Activated naive CD4-positive, alpha-beta T cell (primary cell): ENCODE measurements at places on chromosomes 3 and 15.

- DNase-seq, result no peak
Measured at GRCh38 chr3:166993015-166993630, 387.0 kb downstream of the ZBBX start.

DNA sequence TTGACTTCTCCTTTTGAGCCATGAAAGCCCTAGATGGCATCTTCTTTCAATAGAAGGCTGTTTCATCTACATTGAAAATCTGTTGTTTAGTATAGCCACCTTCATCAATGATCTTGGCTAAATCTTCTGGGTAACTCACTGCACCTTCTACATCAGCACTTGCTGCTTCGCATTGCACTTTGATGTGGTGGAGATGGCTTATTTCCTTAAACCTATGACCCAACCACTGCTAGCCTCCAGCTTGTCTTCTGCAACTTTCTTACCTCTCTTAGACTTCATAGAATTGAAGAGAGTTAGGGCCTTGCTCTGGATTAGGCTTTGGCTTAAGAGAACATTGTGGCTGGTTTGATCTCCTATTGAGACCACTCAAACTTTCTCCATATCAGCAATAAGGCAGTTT is 189.8 kb downstream of the PLCL2 start:
- no peak for DNase-seq

DNA sequence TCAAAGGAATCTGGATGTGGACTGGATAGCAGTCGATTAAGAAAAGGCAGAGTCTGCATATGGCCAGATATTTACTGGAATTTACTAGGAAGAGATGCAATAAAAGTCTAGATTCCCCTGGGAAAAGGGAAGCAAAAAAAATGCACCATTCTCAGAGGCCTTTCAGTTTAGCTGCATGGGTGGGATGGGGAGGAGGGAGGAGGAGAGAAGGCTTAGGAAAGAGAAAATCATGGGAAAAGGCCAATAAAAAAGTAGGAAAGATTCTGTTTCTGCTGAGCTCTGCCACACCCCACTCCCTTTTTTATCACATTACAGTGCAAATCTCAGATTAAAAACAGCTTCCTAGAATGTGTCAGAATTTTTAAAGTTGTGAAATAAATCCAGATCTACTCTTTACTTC is 103.6 kb downstream of the ADAMTS9 start:
- no peak for DNase-seq

GRCh38 chr3:47434849-47435248 is 40.9 kb downstream of the SCAP start:
- DNase-seq, result no peak

- DNase-seq, result no peak
Measured at GRCh38 chr3:16103472-16103871, 71.0 kb upstream of the GALNT15 start.

DNA sequence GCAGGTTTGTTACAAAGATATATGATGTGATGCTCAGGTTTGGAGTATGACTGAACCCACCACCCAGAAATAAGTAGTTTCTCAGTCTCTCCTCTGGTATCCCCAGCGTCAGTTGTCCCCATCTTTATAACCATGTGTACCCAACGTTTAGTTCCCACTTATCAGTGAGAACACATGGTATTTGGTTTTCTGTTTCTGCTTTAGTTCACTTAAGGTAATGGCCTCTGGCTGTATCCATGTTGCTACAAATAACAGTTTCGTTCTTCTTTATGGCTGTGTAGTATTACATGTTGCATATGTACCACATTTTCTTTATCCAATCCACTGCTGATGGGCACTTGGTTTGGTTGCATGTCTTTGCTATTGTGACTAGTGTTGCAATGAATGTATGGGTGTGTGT is 132.3 kb downstream of the LMLN start:
- no peak for DNase-seq

DNA sequence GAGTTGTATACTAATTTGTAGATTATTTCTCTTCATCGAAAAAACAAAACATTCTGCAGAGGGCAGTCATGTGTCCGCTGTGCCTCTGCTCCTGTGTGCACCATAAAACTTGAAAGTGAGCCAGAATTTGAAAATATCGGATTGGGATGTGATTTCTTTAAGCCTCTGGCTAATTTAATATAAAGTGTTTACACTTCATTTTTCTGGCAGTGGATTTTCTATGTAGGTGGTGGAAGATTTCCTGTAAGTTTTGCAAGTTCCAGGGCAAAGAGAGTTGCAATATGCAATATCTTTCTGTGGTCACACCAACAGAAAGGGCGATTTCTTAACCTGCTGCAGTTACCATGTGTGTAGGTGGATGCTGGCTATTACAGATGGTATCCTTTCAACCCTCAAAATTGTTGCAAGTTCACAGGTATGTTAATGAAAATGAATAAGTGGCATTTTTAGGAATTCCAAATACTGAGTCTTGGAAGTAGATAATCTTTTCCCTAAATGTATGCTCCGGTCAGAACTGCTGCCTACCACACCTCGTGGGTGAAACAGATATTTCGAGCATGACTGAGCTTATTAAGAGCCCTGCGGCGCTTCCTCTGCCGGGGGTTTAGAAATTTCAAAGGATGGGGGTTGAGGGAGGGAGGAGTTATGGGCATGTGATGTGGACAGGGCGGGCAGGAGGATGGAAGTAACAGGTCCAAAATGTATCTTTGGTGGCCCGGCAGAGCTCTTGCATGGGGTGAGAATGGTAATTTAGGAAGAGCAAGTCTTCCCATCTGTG is 134.0 kb downstream of the PGPEP1L start:
- DNase-seq, result no peak

DNA sequence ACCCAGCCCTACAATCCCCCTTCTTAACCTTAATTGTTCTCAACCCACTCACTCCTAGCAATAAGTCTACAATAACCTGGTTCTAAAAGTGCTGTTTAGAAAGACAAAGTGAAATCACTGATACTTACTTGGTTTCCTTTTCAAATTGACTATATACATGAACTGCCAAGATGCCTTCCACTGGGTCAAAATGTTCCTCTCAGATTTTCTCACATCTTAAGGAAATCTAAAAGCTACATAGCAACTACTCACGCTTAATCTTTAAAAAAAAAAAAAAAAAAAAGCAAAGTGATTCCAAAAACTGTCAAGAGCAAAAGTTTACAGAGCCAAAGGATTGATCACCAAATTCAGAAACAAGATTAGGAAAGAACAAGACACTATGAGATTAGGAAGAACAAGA is 68.7 kb upstream of the MAP4 start:
- no peak for DNase-seq

GRCh38 chr3:21056293-21056692 is 694.7 kb downstream of the ZNF385D start:
- no peak for DNase-seq

GRCh38 chr3:11592445-11593298 is 51.0 kb downstream of the VGLL4 start:
- DNase-seq, result no peak

- no peak for DNase-seq
Measured at GRCh38 chr3:61680617-61681016, 119.2 kb downstream of the PTPRG start.

DNA sequence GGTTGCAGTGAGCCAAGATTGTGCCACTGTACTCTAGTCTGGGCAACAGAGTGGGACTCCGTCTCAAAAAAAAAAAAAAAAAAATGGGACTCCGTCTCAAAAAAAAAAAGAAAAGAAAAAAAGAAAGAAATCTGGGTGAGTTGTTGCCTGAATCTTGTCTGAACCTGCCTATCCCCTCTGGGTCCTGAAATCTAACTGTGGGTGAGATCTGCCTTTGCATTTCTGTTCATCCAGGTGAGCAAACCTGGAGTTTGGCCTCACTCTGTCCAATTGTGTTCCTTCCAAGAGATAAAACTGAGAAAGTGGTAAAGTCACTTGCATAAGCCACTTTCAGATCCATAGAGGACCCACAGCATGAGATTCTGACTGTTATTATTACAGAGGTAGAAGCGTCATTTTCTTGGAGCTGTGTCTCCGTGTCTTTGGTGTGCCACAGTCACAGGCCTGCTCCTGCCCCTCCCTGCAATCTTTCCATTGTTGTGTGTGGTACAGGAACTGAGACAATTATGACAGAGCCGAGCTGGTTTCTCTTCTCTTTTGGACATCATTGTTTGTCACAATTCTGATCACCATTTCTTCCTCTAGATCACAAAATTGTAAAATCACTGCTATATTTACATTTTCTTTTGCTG is 235.9 kb downstream of the LPP start:
- DNase-seq, result no peak

GRCh38 chr3:66469220-66469640 is 31.6 kb downstream of the LRIG1 start:
- DNase-seq, result no peak

- no peak for DNase-seq
Measured at GRCh38 chr15:63073497-63074172, 31.1 kb downstream of the TPM1 start.

DNA sequence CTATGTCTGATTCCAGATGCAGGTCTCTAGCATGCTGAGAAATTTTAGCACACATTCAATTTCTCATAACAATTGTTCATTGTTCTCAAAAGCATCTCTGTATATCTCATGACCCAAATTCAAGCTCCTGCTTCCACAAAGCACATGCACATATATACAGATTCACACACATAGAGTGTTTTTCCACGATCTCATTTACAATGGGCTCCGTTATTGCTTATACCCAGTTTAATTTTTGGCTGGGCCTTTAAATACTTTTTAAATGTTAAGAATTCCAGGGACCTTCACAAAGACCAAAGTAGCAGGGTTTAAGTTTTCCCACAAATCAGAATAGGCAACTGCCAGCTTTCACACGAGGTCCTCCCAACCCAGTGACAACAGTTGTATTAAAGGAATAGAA is 333.5 kb upstream of the SEMA6D start:
- DNase-seq, result no peak

DNA sequence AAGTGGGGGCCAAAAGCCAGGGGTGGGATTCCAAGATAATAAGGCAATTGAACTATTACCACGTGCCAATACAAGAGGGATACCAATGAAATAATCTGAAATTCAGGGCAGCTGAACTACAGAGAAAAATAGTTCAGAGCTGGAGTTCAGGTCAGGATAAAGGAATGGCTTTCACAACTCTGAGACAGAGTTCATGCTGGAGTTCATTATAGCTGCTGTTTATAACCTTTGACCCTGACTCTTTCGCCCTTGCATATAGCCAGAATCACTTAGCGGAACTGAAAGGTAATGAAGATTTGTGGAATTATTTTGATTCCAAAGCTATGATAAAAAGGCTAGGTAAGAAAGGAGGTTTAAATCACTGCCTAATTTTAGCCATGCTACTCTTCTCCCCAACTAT is 55.5 kb upstream of the LRRN1 start:
- DNase-seq, result no peak

GRCh38 chr3:107884719-107885460 is 205.9 kb downstream of the CD47 start:
- no peak for DNase-seq

GRCh38 chr3:188604651-188605050 is 450.7 kb downstream of the LPP start:
- no peak for DNase-seq

- DNase-seq, result no peak
Measured at GRCh38 chr3:85737846-85738245, 779.1 kb downstream of the CADM2 start.

GRCh38 chr3:122960652-122961051 is 66.9 kb downstream of the SEMA5B start:
- DNase-seq, result no peak

GRCh38 chr3:193656878-193657282 is 63.9 kb downstream of the OPA1 start:
- DNase-seq, result no peak

GRCh38 chr15:63487076-63487757 is 17.2 kb upstream of the USP3 start:
- DNase-seq, result peak; percentile 72

DNA sequence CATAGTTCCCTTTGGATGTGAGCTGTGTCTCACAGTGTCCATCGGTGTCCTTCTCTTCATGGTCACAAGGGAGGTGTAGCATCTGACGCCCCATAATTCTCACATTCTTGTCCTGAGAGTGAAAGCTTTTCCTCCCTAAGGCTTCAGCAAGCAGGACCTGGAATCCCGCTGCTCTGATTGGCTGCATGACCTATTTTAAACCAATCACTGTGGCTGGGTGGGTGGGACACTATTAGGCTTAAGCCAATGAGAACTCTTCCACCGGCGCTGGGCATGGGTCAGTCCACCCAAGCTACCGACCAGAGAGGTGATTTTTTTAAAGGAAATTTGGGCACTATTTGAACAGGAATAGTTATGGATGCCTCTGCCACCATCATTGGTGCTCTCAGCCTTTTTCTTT is 385.9 kb downstream of the MFSD1 start:
- no peak for DNase-seq

DNA sequence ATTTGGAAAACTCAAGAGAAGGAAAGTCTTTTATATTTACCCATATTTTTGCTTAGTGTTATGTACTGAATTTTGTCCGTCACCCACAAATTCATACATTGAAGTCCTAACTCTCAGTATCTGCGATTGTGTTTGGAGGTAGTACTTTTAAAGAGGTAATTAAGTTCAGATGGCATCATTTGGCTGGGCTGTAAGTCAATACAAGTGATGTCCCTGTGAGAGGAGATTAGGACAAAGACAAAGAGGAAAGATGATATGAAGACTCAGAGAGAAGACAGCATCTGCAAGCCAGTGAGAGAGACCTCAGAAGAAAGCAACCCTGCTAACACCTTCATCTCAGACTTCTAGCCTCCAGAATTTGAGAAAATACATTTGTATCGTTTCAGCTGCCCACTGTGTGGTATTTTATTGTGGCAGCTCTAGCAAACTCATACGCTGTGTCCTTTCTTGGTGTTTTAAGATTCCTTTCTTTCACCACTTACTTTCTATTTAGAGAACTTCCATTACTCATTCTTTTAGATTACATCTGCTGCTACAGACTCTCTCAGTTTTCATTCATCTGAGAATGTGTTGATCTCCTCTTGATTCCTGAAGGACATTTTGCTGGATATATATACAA is 17.0 kb downstream of the LRCH3 start:
- DNase-seq, result no peak

GRCh38 chr3:105473521-105474223 is 107.0 kb downstream of the ALCAM start:
- DNase-seq, result no peak

GRCh38 chr15:89105147-89105546 is 16.9 kb downstream of the ABHD2 start:
- DNase-seq, result no peak

GRCh38 chr3:28050885-28051284 is 190.5 kb upstream of the CMC1 start:
- no peak for DNase-seq

GRCh38 chr15:35383506-35383905 is 162.5 kb downstream of the DPH6 start:
- no peak for DNase-seq

- no peak for DNase-seq
Measured at GRCh38 chr3:25679166-25679565, 14.5 kb upstream of the TOP2B start.
